Stimulated activated CD4-positive, alpha-beta T cell treated with anti-CD3 and anti-CD28 coated beads, Interleukin-4, amount 100 ng/mL, for 1 hour (primary cell): ENCODE measurements at places on chromosomes 1 and 21.

- DNase-seq: no peak
These were observed 44.7 kb upstream of the GJA5 start for GRCh38 chr1:147804942-147805723.

DNA sequence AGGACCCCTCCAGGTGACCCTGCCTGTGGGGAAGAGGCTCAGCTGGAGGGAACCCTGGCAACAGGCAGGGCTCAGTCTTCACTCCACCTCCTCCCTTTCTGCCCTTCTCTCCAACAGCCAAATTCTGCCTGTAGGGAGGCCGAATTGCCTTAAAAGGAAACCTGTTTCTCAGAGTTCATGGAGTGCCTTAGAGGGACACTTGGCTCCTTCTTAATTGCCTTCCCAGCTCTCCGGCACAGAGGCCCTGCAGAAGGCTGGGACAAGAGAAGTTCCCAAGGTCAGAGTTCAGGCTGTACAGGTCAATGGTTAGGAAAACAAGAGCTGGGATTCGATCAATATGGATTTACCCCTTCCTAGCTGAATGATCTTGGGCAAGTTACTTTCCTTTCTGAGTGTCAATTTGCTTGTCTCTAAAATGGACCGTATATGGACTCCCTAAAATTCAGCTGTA lies 6.2 kb downstream of the CSRP1 start:
- no peak for DNase-seq

- no peak for DNase-seq
These were observed 134.2 kb downstream of the GDAP2 start for GRCh38 chr1:117795190-117795589.

DNA sequence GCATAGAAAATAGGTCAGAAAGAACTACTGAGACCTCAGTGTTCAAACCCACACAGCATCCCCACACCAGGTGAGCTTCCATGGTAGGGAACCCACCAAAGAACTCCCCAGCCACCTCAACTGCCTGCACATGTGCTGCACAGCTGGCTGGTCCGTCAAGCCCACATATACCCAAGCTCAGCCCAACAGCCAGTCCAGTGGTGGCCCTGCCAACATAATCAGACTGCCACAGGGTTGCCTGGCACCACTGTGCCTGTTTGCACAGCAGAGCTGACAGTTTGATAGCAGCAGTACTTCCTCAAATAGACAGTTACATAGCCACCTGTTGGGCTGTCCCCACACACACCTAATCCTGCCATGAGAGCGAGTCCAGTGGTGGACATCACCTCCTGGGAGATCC lies 283.3 kb upstream of the PRMT6 start:
- DNase-seq: no peak

GRCh38 chr1:114345930-114346479 lies 165.0 kb downstream of the TRIM33 start:
- DNase-seq: no peak

DNA sequence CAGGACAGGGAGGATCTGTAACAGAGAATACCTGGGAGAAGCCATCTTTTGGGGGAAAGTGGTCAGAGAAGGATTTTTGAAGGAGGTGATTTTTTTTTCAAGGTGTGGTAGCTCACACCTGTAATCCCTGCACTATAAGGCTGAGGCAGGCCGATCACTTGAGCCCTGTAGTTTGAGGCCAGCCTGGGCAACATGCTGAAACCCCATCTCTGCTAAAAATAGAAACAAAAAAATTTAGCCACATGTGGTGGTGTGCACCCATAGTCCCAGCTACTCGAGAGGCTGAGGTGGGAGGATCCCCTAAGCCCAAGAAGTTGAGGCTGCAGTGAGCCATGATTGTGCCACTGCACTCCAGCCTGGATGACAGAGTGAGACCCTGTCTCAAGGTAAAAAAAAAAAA lies 67.4 kb upstream of the ARTN start:
- no peak for DNase-seq

DNA sequence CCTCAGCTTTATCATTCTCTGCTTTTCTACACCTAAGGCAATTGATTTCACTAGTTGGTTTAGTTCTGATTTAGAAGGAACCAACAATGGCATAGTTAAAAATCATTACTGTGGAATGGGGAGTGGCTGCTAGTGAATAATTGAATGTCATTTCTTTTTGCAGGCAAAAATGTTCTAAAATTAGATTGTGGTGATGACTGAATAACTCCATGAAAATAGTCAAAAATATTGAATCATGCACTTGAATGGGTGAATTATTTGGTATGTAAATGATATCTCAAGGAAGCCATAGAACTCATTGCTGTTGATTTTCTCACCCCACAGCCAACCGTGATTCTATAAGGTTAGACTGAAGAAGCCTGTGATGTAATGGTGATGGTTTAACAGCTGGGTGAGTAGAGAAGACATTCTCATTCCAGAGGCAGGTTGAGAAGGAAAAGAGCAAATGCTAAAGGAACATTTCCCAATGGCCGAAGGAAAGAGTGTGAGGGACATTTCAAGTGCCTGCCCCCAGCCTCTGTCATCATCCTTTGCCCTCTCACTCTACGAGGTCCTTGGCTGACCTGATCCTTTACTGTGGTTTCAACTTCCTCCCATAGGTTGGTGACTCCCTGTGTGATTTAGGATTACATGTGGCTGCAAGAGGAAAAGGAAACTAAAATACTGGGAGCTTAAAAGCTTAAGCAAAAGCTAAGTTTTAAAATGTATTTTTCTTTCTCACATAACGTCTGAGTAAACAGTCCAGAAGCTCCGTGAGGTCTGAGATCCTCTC lies 12.5 kb downstream of the OVAAL start:
- DNase-seq: no peak

- DNase-seq: no peak
These were observed 22.7 kb upstream of the PRKACB start for GRCh38 chr1:84121360-84121759.

DNA sequence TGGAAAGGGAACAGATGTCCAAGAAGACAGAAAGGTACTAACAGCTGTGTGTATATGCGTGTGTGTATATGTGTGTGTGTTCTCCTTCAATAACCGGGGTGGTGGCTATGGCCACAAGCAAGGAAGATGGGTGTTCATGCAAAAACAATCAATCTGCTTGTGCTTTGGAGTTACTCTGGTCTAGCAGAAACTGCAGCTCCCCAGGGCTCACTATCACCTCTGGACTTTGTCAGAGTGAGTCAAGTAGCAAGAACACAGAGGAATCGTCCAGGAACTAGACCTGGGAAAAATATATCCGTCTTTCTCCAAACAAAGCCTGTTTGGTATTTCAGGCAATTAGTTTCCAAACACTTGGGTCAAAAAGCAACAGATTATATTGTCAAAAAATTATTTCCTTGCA lies 68.6 kb downstream of the GNG12 start:
- no peak for DNase-seq

GRCh38 chr1:205267306-205267902 lies 39.7 kb downstream of the TMCC2 start:
- no peak for DNase-seq

DNA sequence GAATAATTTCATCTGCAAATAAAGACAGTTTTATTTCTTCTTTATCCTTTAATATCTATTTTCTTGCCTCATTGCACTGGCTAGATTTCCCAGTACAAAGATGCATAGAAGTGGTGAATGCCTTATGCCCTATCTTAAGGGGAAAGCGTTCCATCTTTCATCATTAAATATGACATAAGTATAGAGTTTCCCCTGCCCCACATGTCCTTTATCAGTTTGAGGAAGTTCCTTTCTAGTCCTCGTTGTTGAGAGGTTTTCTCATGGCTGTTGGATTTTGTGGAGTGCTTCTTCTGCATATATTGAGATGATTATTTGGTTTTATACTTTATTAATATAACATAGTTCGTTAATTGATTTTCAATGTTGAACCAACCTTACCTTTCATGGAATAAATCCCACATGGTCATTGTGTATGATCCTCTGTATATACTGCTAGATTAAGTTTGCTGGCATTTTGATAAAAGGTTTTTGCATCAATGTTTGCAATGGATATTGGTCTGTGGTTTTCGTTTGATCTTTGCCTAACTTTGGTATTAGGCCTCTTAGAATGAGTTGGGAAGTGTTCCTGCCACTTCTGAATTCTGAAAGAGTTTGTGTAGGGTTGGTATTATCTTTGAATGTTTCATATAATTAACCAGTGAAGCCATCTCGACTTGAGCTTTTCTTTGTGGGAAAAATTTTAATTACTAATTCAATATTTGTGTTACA lies 15.6 kb downstream of the PRKACB start:
- no peak for DNase-seq

DNA sequence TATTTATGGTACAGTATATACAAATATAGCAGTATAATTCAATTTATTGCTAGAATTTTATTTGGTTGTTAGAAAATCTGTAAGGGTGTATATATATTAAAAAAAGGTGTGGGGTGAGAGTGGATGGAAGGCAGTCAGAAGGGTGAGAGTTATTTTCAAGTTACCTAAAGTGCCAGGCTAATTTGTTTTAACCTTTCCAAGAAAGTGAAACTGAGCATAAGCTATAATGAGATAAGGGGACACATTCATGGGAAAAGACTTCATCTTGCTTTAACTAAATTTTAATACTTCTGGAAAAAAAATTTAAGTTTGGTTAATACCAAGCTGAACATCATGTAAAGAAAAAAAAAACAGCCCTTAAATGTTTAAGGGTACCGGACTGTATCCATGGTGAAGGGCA lies 4.9 kb downstream of the TEX38 start:
- no peak for DNase-seq

GRCh38 chr1:62417351-62417999 lies 19.4 kb upstream of the USP1 start:
- DNase-seq: no peak

DNA sequence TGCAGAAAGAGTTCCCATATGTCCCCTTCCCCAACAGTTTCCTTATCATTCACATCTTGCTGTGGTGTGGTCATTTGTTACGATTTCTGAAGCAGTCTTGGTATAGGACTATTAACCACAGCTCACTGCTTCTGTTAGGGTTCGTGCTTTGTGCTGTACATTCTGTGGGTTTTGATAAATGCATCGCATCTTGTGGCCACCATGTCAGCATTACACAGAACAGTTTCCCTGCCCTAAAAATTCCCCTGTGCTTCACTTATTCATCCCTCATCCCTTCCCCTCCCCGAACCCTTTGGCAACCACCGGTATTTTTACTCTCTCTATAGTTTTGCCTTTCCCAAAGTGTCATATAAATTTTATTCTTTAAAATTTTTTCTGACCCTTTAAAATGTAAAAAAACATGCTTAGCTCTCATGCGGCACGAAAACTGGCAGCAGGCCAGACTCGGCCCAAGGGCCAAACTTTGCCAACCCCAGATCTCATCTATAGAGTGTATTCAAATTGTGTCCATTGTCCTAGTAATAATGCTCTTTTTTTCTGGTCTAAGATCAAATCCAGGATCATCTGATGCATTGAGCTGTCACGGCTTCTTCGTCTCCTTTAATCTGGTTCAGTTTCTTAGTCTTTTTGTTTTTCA lies 78.2 kb downstream of the SIM2 start:
- no peak for DNase-seq

DNA sequence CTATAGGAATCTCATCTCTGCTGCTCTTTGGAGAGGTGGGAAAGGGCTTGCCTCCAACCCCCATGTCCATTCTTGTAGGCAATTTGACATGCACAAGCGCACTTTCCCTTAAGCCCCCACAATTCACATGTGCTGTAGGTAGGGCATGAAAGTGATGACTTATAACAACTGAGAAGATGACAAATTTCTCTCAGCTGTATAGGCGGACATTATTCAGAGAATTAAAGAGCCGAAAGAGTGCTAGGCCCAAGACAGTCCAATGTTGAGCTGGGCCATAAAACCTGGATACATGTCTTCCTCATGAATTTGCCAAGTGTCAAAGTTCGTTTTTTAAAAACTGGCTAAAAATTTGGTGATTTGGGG lies 106.3 kb upstream of the LYPLAL1 start:
- DNase-seq: no peak

GRCh38 chr1:211650904-211651303 lies 24.5 kb downstream of the NEK2 start:
- no peak for DNase-seq

- no peak for DNase-seq
These were observed 8.9 kb downstream of the KIF17 start for GRCh38 chr1:20708891-20709290.

DNA sequence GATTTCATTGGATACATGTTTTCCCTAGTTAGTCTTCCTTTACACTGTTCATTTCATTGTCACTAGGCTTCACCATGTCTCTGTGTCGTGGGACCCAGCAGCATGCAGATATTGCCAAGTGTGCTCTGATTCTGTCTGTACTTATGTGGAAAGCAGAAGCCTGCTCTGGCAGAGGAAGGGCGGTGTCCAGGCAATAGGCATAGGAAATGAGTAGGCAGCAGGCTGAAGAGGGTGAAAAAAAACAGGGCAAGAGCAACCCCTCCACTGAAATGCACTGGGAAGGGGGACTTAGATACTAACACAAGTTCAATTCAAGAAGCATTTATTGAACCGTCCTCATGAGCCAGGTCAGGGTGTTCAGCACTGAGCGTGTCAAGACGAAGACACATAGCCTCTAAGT lies 85.2 kb upstream of the VAV3 start:
- no peak for DNase-seq
